ENCODE measurements at places on chromosomes 4 and X.
A peak's percentile ranks its signal among the peaks of the same experiment; 100 is the strongest.

- no peak for DNase-seq
These were observed 26.0 kb upstream of the VSIG1 start for GRCh38 chrX:108018656-108019381.

GRCh38 chrX:49230500-49231232, 2.5 kb downstream of the CACNA1F start:
- DNase-seq, result peak; percentile 50

DNA sequence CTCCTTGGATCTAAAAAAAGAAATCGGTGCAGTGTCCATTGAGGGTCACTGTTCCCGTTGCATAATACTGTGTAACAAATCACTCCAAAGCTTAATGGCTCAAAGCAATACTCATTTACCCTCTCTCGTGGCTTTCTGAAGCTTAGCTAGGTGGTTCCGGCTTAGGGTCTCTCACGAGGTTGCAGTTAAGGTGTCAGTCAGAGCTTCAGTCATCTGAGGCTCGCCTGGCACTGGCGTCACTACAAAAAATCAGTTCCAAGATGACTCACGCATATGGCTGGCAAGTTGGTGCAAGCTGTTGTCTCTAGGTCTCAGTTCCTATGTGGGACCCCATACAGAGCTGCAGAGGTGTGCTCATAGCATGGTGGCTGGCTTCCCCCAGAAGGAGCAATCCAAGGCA, 91.0 kb downstream of the BEND2 start:
- DNase-seq, result no peak

DNA sequence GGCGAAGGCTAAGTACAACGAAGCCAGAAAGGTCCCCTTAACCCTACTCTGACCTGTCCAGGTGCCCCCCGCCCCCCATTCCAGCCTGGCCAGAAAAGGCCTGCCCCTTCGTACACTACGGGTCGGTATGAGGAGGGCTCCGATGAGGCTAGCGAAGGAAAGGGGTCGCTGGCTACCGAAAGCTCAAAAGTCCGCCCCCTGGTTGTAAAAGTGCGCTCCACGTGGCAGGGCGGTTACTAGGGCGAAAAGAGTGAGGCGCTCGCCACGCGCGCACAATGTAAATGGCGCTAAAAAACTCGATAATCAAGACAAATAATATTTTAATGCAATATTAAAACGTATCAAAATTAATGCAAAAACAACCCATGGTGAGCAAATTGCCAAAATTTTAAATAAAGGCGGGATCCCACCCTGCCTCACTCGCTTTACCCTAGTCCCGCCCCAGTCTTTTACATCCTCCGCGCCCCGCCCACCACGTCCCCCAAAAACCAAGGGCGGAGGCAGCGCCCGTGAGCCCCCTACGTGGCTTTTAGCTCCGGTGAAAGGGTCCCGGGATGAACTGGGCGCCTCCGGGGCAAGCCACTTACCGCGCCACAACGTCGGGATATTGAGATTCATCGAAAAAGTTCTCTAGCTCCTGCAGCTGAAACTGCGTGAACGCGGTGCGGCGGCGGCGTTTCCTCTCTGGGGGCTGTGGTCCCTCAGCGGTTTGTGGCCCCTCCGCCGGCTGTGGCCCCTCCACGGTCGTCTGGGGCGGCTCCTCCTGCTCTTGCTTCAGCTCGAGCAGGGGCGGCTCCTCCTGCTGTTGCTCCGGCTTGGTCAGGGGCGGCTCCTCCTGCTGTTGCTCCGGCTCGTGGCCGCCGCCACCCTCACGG, 929 bp downstream of the ESX1 start:
- DNase-seq, result no peak

GRCh38 chr4:27357283-27357682, 496.6 kb downstream of the STIM2 start:
- no peak for DNase-seq

DNA sequence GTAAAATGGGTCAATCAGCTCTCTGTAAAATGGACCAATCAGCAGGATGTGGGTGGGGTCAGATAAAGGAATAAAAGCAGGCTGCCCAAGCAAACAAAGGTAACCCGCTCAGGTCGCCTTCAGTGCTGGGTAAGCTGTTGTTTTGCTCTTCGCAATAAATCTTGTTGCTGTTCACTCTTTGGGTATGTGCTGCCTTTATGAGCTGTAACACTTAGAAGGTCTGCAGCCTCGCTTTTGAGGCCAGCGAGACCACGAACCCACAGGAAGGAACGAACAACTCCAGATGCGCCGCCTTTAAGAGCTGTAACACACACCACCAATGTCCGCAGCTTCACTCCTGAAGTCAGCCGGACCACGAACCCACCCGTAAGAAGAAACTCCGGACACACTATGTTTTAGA, 11.5 kb upstream of the CAMK2D start:
- DNase-seq, result no peak

DNA sequence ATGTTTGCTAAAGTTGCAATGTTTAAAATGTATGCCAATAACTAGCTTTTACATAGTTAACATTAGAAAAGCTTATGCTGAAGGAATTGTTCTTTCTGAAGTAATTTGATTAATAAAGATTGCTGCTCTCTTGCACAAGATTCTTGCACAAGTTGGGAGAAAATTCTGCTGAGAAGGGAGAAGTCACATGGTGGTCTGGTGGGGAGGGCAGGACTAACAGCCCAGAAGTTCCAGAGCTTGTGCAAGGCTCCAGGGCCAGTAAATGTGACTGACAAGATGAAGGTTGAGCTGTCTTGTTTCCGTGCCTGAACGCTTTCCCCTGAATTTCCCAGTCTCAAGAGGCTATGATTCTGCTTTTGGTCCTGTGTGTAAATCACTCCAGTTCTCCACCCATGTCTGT, 112.9 kb upstream of the VCX start:
- no peak for DNase-seq

GRCh38 chr4:633406-633805, 8.0 kb downstream of the PDE6B start:
- no peak for DNase-seq

DNA sequence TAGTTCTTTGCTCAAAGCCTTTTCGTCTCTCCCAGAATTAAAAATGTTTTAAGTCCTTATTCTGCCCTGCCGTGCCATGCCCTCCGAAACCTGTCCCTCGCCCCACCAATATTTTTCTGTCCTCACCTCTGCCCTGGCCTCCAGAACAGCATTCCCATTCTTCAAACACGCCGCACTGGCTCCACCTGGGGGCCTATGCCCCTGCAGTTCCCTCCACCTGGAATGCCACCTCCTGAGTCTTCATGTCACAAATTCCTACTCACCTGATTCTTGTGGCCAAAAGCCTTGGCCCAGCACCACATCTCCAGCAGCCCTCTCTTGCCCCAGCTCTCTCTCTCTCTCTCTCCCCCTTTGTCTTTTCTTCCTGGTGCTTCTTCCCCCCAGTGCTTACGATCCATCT, 91.6 kb downstream of the APBB2 start:
- no peak for DNase-seq

- DNase-seq, result no peak
These were observed 33.8 kb downstream of the CLDN2 start for GRCh38 chrX:106954041-106954440.

DNA sequence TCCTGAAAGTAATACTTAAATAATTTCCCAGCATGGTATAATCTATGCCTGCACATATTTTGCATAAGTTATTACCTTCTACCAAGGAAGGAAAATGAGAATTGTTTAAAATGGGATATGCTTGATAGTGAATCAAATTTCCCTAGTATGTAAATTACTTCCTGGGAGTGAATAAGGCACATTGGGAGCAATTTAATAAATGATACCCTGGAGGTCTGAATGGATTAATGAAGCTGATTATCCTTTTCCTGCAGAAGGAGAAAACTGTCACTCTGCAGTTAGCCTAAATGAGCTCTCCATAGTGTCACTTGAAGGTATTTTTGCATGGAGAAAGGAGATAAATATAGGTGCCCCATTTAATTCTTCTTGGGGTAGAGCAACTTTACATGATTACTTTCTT, 2212.0 kb downstream of the PCDH7 start:
- no peak for DNase-seq

DNA sequence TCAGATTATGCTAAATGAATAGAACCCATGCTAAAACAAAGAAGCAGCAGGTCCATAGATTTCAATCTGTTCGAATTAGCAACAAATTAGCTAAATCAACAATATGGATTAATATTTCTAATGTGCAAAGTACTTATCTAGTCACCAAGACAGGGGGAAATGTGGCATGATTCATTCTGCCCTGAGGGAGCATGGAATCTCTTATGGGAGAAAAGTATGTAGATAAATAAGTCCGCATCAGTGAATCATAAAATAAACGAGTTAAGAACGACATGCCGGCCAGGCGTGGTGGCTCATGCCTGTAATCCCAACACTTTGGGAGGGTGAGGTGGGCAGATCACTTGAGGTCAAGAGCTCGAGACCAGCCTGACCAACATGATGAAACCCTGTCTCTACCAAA, 102.1 kb downstream of the ANOS1 start:
- no peak for DNase-seq

DNA sequence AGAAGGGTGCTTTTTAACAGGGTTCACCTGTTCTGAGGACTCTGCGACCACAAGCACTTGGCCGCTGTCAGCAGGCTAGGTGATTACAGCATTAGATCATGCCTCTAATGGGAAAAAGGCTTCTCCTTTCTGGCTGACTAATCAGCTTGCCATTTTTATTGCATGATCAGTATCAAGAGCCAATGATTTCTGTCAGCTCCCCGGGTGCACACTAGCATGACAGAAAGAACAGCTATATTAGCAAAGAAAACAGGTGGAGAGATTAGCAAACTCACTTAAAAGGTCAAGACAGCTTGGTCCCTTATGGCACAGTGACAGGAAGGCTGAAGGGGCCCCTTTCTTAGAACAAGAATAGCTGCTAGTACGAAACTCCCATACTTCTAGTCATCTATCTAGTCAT, 170.0 kb downstream of the SMIM20 start:
- no peak for DNase-seq

GRCh38 chr4:41009411-41009810, 204.9 kb downstream of the APBB2 start:
- DNase-seq, result no peak

DNA sequence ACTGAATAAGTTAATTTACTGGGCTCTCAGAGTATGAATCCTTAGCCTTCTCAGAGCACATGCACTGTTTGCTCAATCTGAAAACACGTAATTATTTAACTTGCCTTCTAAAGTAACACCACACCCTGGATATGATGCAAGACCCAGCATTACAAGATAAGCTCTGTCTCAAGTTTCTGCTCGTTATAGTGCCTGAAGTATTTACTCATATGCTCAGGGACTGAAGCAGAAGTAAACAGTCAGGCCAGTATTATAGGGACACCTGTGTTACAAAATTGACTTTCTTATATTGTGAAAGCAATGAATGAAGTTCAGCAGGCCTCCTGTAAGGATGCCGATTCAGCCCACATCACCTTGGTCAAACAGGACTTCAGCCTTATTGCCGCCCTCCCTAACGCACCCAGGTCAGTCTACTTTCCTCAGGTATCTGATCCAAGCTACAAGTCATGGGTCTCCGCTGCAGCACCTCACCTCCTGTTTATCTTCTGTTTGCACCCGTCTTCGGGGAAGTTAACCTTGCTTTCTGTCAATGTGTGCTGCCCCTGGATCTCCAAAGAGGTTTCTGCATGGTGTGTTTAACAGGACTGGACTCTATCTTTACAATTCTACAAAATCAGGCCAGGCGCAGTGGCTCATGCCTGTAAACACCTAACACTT, 42.8 kb upstream of the KLF3 start:
- no peak for DNase-seq

DNA sequence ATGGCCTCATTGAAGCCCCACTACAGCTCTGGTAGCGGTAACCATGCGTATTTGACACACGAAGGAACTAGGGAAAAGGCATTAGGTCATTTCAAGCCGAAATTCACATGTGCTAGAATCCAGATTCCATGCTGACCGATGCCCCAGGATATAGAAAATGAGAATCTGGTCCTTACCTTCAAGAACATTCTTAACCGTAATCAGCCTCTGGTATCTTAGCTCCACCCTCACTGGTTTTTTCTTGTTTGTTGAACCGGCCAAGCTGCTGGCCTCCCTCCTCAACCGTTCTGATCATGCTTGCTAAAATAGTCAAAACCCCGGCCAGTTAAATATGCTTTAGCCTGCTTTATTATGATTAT, 876 bp downstream of the HPRT1 start:
- DNase-seq, result no peak

GRCh38 chrX:50813843-50814661, at the start of gene SHROOM4:
Gene SHROOM4, minus strand, starts transcription at chrX:50814194. Its CDS starts 176 bp downstream, at chrX:50814018.
- no peak for DNase-seq

Measured in stimulated activated CD4-positive, alpha-beta T cell treated with anti-CD3 and anti-CD28 coated beads, Interleukin-4, amount 100 ng/mL, for 4 hours (primary cell).